NCI-H524 treated with DMSO at 0.1 percent for 48 hours (cell line): ENCODE measurements at places on chromosomes 1 and 21.
A peak's percentile ranks its signal among the peaks of the same experiment; 100 is the strongest.

DNA sequence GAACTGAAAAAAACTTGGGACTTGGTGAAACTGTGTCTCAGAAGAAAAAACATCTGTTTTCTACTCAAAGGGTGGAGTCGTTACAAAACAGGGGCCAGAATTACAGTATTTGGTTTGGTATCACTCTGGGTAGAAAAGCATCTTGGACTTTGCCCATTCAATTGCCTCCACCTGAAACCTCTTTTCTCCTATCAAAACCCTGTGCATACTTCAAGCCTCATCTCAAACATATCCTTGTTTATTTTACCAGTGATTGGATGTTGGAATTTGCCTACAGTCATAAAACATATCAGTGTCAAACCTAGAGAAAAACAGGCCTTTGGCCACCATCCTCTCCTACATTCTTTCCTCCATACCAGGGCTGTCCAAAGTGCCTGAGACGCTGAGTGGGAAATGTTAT is 281.5 kb downstream of the PLPP3 start:
- DNase-seq = no peak

DNA sequence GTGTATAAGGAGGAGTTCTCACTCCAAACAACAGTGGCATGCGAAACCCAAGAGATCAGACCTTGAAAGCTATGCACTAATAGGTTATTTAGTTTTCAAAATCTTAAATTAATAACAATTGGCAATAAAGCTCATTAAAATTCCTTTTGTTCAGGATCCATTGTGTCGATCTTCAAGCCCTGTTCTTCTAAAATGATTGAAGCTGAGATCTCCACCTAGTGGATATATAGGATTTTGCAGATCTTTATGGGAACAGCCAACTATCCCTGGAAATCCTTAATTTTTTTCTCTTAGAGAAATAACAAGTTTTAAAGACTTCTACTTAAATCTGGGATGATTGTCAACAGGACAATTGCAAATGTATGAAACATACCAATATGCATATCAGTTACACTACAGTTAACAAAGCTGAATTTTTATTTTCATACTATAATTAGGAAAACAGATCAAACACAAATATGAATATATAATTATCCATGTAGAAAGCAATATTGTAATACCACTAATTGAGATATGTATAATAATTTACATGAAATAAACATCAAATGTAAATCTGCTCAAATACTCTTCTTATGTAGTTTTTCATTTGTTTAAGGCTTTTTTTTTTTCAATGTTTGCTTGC is 43.3 kb downstream of the LRRC53 start:
- DNase-seq = no peak

- DNase-seq = peak; percentile 11
These were observed 105.1 kb upstream of the PDE4B start for GRCh38 chr1:65687428-65688214.

DNA sequence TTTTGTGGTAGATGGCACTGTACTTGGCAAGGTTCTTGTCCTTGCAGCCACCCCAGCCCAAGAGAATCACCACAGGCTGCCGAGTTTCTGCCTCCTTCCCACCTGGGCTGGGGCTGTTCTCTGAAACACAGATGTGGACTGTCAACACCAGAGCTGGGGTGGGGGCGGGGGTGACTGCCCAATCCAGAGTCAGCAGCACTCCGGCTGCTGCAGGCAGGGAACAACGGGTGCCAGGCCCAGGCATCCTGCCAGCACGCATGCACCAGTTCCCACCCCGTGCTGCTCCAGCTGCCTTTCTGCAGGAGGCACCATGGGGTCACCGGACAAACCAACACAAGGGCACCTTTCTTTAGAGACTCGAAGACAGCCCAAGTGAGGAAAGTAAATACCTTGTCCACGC is 14.1 kb downstream of the TMEM53 start:
- DNase-seq = no peak

DNA sequence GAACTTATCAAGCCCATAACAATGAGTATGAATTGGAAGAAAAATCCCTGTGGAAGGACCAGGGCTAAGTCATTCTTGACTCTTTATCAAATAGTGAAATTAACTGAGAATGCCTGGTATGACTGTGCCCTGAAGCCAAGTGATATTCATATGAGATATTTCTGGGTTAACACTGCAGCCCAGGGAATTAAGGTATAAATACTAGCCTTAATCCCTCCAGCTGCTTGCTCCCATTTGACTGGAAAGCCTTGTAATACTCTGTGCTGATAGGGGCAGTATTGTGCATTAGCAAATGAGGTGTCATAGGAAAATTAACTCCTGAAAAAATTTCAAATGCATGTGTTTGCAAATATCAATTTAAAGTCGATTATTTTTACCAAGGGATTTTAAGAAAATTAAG is 568.8 kb downstream of the LMO4 start:
- no peak for DNase-seq

- DNase-seq = no peak
These were observed 44.4 kb upstream of the SCMH1 start for GRCh38 chr1:41286486-41286885.

GRCh38 chr21:26047279-26047967 is 123.1 kb downstream of the APP start:
- no peak for DNase-seq

DNA sequence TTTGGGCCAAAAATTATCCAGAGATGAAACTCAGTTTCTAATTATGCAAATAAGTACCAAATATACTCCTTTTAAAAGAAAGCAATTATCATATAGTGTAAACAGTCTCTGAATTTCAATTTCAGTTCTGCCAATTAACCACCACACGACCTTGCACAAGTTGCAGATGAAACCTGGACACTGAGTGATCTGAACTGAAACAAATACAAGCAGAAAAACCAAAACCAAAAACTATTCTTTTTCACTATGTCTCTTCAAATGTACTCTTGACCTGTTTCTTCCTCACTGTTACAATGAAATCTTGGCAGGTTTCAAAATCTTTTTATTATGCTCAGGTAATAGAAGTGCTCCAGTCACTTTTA is 79.2 kb downstream of the TYW3 start:
- DNase-seq = no peak

DNA sequence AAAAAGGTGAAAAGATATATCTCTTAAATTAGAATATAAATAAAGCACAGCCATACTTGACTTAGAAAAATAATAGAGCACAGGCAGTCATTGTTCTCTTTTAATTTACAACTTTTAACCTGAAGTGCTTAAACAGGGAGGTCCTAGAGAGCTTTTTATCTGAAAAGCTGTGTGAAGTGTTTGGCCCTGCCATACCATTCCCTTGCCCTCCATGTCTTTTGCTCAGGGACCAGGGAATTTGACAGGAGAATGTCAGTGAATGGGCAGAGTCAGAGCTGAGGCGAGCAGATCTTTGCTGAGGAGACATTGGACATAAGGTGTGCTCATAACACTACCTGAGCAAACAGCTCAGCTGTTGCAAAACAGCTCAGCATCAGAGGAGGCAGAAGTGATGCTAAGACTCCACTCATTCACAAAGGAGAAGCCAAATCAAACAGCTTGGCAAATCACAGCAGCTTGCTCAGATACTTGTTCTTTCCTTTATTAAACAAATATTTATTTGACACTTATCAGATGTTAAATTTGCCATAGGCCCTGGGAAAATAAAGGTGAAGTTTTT is 14.9 kb upstream of the MGST3 start:
- DNase-seq = no peak

GRCh38 chr21:36627242-36627641 is 71.7 kb upstream of the SIM2 start:
- no peak for DNase-seq

DNA sequence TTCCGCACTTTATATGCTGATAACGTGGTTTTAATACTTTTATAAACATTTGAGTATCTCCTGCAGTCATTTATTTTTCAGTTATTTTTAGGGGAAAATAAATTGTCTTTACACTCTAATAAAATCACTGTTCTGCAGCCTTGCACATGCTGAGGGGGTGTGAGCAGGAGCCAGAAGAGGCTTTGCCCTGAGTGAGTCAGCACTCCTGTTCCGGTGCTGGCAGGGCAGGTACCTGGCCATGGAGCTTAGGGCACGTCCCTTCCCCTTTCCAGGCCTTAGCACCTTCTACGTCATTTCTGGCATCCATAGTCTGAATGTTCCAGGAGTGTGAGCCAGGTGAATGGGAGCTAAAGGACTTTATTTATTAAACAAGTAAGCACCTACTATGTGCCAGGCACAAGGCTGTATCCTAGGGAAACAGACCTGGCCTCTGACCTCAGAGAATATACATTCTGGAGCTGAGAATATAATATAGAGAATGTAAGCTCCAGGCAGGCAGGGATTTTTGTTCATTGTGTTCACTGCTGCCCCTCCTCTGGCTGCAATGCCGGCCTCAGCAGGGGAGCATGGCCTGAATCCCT is 402.9 kb downstream of the PTPRU start:
- DNase-seq = no peak

DNA sequence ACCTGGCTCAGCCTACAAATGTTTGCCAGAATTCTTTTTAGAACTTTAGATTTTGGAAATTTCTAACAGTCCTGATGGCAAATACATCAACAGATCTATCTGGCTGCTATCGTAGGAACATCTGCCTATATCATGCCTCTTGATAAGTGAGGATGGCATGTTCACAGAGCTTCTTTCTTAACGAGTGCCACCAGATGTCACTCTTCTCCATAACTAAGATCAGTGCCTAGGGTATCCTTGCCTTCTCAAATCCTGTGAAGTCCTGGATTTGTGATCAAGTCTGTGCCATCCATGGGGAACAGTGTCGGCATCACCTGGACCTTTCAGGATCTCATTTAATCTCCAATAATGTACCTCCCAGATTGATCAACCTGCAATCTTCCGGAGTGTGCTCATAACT is 36.5 kb upstream of the CD5L start:
- no peak for DNase-seq

- DNase-seq = no peak
These were observed 62.5 kb upstream of the SIM2 start for GRCh38 chr21:36636439-36636838.

DNA sequence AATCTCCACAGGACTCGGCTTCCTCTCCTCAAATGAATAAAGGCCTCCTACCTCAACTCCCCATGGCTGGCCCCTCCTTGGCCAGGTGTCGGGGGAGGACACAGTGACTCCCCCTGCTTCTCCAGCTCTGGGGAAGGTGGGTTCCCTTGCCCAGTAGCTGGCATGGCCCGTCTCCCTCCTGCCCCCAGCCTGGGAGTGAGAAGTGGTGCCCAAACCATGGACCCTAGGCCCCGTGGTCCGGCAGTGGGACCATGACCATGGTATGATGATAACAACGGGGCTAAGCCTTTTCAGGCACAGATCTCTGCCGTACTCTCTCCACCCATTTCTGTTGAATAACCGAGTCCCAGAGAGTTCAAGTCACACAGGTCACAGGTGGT is 11.2 kb downstream of the PLA2G2F start:
- DNase-seq = no peak

- peak; percentile 45 for DNase-seq
These were observed 16.1 kb downstream of the RGS4 start for GRCh38 chr1:163085041-163085903.

DNA sequence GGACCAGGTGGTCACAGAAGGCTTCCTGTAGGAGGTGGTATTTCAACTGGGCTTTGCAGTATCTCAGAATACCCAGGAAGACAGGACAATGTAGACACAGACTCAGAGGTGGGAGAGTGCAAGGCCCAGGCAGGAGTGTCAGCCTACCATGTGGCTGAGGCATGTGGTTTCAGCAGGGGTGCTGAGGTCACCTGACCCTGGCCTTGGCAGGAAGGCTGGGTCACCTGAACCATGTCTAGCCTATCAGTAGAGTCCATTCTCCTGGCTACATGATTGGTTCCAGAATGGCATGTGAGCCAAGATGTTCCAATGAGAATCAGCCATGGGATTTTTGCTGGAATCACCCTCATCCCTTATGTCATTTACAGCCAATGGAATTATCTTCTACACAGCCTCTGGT is 169.4 kb downstream of the ACTL8 start:
- no peak for DNase-seq

- DNase-seq = peak; percentile 21
These were observed 295.2 kb downstream of the HLX start for GRCh38 chr1:221174330-221174993.

- no peak for DNase-seq
These were observed 17.1 kb downstream of the RPAP2 start for GRCh38 chr1:92315766-92316599.

- DNase-seq = no peak
These were observed 7.8 kb upstream of the LRRC47 start for GRCh38 chr1:3803905-3804626.

GRCh38 chr1:14345946-14346550 is 252.4 kb upstream of the KAZN start:
- DNase-seq = no peak

- no peak for DNase-seq
These were observed 10.2 kb downstream of the RPS6KC1 start for GRCh38 chr1:213061263-213061662.

DNA sequence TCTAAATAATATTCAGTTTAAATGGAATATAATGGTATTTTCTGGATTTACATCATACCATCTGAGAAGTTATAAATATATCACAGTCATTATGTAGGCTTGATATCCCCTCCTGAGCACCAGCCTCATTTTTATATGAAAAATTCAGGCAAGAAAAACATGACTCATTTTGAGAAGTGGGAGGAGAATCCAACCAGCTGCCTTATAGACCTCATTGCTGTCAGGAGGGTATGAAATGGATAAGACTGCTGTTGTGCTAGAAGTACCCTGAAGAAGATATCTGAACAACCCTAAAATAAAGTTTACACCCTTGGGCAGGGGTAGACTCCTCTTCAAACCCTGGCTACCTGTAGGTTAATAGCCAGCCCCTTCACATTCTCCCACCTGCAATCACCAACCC is 8.8 kb downstream of the GIPC2 start:
- no peak for DNase-seq

GRCh38 chr1:211892577-211892976 is 62.0 kb upstream of the LPGAT1 start:
- DNase-seq = no peak

- peak; percentile 17 for DNase-seq
These were observed 20.4 kb upstream of the SDE2 start for GRCh38 chr1:226019572-226019971.

DNA sequence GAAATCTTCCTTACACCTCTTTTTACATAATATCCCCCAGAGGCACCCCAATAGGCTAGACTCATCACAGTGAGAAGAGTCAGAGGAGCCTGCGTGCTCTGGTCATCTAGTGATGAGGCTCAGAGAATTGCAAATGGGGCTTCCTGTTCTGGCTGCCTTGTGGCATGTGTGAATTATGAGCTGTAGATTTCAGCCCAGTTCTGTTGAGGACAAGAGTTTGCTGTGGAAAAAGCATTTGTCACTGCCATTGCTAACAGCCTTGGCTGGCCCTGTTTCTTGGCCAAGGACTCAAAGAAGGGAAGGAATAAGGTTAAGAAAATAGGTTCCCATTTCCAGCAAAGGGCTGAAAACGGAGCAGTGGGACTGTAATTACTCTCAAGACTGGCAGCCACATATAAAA is 30.7 kb downstream of the MRAP start:
- DNase-seq = no peak

DNA sequence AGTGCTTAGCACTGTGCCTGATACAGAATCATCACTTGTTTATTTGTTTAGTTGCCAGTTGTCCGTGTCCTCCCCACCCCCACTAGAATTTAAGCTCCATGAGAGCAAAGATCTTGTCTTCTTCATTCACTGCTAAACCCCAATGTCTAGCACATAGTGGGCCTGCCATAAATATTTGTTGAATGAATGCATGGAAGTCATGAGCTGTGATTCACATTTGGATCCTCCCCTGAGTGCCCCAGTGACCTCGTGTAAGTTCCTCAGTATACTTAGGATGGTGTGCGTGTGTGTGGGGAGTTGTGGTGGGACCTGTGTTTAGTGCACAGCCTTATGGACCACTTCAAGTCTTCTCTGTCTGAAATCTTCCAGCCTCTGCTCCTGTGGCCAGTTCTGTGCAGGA is 23.1 kb downstream of the IER5 start:
- DNase-seq = no peak
